Stimulated activated CD4-positive, alpha-beta T cell treated with anti-CD3 and anti-CD28 coated beads, Interleukin-15, amount 100 ng/mL, for 1 hour (primary cell): ENCODE measurements at places on chromosomes 5 and 9.

- no peak for DNase-seq
Measured at GRCh38 chr9:9892217-9892616, 720.6 kb downstream of the PTPRD start.

DNA sequence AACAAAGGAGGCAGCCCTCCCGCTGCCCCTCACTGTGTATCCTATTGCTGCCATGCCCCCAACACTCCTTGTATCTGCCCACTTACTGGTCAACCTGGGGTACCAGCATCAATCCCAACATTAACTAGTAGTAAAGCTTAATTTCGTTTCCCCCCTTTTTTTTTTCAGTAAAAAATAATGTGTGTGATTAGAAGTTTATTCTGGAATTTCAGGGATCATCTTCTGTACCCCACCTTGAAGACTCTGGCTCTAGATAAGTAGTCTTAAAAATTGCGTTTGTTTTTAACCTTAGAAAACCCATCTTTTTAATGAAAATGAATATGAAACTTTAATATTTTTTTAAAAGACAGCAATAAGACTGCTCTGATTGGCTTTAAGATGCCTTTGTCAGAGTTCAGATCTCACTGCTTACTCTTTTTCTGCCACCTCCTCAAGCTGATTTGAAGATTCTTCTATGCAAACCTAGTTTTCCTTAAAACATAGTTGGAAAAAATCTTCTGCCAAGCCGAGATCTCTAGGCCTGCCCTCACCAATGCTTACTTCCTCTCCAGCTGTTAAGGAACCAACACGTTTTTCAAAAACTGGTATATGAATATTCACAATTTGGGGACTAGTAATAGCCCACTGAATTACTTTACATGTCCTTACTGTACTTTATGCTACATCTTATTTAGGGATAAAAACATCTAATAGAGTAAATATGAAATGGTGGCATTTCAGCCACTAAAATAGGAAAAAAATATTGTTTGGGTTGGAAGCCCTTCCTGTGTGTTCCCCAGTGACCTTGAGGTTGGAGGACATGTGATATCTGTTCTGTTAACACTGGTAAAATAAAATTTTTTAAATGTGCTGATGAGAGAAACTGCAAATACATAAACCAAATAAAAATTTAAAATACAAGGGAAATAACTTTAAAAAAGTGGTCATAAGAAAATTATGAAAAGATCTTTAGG, 4.0 kb upstream of the RHOBTB3 start:
- no peak for DNase-seq

- no peak for DNase-seq
Measured at GRCh38 chr9:12816656-12817101, 41.9 kb downstream of the LURAP1L start.

DNA sequence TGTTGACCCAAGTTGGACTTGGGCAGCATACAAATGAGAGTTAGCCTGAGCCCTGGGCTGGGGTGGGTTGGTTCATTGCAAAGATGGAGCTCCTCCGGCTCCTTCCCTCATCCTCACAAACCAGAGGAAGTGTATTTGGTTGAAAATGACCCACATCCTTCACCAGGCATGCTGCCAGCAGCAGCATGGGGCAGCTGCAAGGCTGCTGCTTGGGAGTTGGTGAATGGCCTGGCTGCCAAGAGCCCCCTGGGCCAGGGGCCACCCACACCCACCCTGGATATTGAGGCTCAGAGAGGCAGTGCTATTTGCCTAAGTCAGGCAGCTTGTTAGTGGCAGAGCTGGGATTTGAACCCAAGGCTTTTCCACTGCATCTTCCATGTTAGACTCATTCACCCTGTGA, 29.5 kb downstream of the PPARGC1B start:
- no peak for DNase-seq

DNA sequence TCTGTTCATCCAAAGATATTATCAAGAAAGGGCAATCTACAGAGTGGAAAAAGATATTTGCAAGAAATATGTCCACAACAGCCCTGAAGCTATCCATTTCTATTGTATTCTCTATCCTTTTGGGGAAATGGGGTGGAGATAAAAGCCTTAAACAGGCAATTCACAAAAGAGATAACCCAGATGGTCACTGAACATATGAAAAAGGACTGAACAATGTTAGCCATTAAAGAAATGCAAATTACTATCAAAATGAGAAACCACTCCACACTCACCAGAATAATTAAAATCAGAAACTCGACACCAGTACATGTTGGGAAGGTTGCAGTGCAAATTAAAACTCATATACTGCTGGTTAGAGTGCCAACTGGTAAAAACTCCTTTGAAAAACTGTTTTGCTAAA, 955.2 kb upstream of the DMAC1 start:
- DNase-seq: no peak

GRCh38 chr9:70830618-70831017, 290.8 kb downstream of the TRPM3 start:
- DNase-seq: no peak

DNA sequence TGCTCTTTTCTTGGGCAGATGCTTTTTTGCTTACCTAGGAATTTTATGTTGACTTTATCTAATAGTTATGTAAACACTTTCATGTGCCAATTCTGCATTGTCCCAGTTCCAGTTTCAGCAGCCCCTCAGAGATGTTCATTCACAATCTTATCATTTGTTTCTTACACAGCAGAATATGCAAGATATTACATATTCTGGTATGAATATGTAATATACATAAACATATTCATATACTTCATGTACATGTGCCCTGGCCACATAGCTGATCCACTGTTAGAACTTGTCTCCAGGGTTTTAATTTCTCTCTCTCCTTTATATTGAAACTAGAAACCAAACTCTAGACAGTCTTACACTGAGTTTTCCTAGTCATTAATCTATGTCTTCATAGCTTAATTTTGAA, 90.2 kb upstream of the PARP8 start:
- no peak for DNase-seq

DNA sequence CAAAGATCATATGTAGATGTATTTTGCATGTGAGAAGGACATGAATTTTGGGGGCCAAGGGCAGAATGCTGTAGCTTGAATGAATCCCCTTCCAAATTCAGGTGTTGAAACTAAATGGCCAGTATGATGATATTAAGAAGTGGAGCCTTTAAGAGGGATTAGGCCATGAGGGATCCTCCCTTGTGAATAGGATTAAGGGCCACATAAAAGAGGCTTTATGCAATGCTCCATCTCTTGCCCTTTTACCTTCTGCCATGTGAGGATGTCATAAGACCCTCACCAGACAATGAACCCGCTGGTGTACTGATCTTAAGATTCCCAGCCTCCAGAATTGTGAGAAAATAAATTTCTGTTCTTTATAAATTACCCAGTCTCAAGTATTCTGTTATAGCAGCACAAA, 206.1 kb downstream of the YTHDC2 start:
- no peak for DNase-seq

DNA sequence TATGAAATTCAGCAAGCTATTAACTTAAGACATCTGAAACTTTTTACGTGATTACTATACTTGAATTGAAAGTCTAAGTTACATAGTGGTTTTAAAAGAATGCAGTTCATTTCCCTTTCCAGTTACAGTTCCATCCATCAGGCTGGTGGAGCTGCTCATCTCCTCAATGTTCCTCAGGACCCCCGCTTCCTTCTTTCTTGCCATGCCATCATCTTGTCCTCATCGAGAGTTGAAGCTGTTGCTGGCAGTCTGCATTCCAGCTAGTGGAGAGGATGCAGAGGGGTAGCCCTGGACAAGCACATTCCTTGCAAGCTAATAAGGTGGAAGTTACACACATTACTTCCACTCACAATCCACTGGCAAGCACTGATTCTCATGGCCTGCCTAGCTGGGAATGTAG, 8.8 kb upstream of the RNF183 start:
- DNase-seq: no peak

- no peak for DNase-seq
Measured at GRCh38 chr5:96809921-96810320, 2.2 kb upstream of the ERAP1 start.

DNA sequence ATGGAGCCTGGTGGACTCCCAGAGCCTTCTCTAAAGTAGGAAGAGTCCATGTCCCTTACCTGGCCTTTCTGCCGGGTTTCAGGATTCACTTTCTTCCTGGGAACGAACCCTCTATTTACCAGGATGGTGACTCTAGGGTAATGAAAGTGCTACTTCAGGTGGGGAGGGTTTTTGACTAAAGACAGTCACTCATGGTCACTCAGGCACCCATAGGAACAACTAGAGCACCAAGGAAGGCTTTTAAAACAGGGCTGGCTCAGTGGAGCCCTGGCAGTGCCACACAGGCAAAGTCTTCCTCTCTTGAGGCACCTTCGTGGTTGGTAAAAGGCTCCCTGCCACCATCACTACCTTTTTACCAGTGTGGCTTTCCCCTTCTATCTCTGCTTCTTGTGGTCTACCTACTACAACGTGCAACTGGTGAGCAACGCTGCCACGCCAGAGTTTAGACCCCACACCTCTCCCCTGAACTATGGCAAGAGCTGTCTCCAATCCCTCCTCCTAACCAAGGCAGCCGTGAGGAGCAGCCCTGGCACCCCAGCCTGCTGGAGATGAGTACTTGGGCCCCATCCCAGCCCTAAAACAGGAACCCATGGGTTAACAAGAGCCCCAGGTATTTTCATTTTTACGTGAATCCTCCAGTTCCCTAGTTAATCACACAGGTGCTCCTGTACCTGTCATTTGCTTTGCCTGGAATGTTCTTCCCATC, 3.5 kb downstream of the SURF1 start:
- no peak for DNase-seq

DNA sequence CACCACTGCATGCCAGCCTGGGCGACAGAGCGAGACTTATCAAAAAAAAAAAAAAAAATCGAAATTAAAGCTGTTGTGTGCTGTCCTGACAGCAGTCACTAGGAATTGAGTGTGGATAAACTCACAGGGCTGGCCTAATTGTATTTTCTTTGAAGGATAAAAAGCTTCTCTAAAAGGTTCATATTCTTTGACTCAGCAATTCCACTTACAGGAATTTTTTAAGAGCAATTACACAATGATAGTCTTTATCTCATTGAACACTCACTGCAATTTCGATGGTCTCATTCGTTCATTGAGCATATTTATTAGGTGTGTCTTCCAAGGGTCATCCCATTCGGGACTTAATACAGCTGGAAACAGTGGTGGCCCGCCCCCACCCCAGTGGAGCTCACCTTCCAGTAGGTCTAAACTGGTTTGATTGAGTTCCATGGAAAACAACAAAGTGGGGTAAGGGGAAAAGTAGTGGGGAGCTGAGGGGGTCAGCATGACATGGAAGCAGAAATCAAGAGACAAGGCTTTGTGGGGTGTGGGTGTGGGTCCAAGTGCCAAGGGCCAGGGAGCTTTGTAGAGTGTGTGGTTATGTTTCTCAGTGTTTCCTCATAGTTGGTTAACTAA, 6.7 kb downstream of the CDK9 start:
- no peak for DNase-seq

GRCh38 chr5:54537725-54538124, 20.2 kb downstream of the SNX18 start:
- no peak for DNase-seq

DNA sequence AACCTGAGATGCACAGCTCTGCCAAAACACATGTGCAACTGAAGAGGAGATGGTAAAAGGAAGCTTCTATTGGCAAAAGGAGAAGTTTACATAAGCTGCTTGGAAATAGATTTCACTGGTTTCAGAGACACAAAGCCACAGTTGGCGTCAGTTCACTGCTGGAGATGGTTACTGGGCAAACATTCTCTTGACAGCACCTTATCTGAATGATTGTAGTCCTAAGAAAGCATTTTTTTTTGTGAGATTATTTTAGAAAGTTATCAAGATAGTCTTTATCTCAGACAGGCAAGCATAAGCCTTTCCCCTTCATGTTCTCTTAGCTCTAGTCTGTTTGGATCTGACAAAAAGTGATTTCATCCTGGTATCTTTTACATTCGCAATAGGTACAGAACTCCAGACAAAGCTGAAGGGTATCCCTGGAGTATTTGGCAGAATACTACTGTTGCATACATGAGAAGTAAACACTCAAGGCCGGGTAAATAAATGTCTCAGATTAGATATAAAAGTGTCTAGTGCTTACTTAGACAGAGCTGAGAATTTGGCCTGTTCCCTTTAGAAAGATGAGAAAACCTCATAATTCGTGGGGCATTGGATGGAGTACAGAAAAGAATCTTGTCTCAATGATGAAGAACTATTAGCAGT, 1668.0 kb upstream of the NUDT12 start:
- DNase-seq: no peak

DNA sequence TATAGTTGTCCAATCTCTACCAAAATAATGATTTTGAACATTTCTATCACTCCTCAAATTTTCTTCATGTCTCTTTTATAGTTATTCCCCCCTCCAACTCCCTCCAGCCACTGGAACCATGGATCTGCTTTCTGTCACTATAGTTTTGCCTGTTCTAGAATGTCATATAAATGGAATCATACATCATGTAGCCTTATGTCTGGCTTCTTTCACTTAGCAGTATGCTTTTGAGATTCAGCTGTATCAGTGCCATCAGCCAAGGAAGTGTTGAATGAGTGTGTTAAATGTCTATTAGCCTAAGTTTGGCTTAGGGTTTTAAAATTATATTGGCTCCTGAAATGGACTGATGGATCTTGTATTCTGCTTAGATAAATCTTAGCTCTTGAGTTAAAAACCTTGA, 36.0 kb downstream of the UBE2D2 start:
- DNase-seq: no peak

DNA sequence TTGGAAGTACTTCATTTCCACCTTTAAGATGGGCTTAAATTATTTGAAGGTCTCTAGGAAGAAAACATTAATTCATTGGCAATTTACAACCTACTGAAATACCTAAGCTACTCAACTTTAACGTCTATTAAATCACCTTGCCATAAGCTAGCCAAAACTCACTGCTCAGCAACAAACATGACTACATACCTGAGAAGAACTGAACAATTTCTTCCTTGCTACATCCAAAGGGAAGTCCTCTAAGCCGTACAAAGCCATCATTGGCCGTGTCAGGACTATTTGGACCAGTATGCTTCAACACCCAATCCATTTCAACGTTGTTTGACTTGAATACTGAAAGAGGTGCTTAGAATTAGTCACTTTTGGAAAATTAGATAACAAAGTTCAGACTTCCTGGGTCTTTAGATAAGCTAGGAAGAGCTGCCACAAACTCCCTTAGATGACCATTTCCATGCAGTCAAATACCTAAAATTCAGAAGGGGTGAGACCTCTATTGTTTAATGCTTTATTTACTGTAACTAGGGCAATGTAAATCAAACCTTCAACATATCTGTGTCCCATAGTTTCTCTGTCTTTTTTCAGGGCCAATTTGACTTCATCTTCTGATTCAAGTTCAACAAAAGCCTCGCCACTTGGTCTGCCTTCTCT, 2.6 kb downstream of the HNRNPH1 start:
- no peak for DNase-seq

DNA sequence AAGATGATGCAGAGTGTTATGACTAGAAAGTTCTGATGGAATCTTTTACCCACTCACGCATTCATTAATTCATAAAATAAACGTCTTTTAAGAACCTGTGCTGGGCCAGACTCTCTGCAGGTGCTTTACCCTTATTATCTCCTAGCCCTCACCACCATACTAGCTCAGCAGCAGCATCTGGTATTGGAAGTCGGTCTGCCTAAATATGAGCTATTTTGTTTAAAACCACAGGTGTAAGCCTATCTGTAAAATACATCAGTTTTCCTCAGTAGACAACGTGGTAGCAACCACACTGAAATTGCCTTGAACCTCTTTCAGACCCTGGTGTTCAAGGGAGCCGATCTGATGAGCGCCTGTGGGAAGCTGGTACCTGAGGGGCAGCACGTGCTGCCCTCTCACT, 69.4 kb downstream of the PPIC start:
- no peak for DNase-seq
